ENCODE measurements at places on chromosomes 1 and 21.

- no peak for DNase-seq
These were observed 10.9 kb downstream of the TNFRSF25 start for GRCh38 chr1:6454856-6455751.

- DNase-seq = no peak
These were observed 49.3 kb upstream of the RABGAP1L start for GRCh38 chr1:174110053-174110452.

DNA sequence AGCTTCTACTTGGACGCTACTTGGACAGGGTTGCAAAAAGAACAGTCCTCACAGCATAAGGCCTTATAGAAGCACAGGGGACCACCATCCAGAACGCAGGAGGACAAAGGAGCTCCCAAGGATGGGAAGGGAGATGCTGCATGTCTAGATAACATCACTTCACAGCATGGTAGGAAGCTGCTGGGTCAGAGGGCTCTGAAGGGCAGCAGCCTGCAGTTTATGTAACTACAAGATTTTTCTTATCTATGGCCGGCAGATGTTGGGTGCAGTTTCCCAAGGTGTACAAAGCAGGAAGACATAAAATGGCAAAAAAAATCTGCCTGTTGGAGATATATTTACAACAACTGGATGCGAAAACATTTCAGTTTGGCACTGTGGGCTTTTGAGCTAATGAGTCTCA lies 45.3 kb upstream of the SLC5A9 start:
- DNase-seq = no peak

DNA sequence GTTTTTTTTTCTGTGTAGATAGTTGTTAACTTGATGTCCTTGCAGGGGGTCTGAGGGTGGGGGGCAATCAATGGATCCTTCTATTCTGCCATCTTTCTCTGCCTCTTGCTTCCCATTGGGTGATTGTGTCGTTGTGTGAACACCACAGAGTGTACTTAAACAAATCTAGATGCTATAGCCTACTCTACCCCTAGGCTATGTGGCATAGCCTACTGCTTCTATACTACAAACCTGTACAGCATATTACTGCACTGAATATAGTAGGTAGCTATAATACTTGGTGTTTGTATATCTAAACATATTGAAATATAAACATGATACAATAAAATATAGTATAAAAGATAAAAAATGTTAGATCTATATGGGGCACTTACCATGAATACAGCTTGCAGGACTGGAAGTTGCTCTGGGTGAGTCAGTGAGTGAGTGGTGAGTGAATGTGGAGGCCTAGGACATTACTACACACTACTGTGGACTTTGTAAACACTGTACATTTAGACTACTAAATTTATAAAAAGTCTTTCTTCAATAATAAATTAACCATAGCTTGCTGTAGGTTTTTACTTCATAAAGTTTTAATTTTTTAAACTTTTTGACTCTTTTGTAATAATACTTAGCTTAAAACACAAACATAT lies 105.4 kb downstream of the CENPF start:
- no peak for DNase-seq

- no peak for DNase-seq
These were observed 270.3 kb downstream of the PLPP3 start for GRCh38 chr1:56309065-56309464.

GRCh38 chr1:12140515-12141162 lies 26.2 kb upstream of the TNFRSF1B start:
- no peak for DNase-seq
